ENCODE measurements at places on chromosomes 4 and X. TPM values are rescaled to one million over a fixed set of nuclear protein-coding genes. Genes with fewer than 3 reads are reported as not detected.
A peak's percentile ranks its signal among the peaks of the same experiment; 100 is the strongest.

GRCh38 chr4:18930487-18930886 lies 908.9 kb upstream of the LCORL start:
- no peak for DNase-seq
- no peak overlapping the region for H3K27ac ChIP-seq
- H3K27me3 ChIP-seq: no peaks in the 10 kb centered on the region
- H3K36me3 ChIP-seq: no peaks in the 10 kb centered on the region
- no peaks in the 10 kb centered on the region for H3K4me1 ChIP-seq

DNA sequence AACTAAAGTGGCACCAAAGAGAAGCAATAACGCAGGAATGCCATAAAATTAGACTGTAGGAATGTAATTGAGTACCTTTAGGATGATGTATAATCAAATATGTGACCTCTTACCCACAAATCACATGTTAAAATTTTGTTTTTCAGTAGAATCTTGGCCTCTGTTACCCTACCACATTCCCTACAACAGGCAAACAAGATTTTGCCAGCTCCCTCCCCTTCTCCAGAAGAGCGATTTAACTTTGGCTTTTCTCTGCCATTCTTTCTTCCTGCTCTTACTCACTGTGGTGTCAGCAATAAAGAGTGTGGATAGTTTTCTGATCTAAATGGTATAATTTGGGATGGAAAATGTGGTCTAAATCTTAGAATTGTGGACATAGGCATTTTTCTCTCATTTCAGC lies 57.2 kb downstream of the TRIM2 start:
- H3K27me3 ChIP-seq: no peaks in the 10 kb centered on the region
- no peaks in the 10 kb centered on the region for H3K36me3 ChIP-seq
- H3K27ac ChIP-seq: no peak overlapping the region
- no peak overlapping the region for H3K4me3 ChIP-seq
- H3K4me1 ChIP-seq: no peaks in the 10 kb centered on the region

GRCh38 chr4:100430451-100430850 lies 87.4 kb downstream of the EMCN start:
- H3K27ac ChIP-seq: no peak overlapping the region
- H3K4me1 ChIP-seq: peaks cover 13% of the 10 kb centered on the region
- no peak overlapping the region for H3K4me3 ChIP-seq
- DNase-seq: no peak
- H3K36me3 ChIP-seq: no peaks in the 10 kb centered on the region

The KCTD8 gene
- 0.35 TPM for total RNA-seq

DNA sequence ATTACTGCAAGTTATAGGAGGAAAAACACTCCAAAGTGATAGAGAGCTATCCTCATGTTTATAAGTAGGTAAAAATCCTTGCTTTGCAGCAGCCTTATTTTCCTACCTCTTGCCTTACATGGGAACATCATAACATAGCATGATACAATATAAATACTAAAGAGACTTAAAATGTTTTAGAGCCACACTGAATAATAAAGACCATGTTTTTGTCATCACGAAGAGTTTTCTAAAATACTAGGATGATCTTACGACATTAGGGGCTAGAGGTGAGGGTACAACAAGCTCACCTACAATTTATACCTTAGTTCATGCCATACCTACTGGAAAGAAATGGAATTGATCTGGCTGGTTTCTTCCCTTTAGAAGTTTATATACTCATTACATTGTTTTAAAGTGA lies 184.8 kb downstream of the FBXW7 start:
- no peak overlapping the region for H3K27ac ChIP-seq
- no peak for DNase-seq
- no peaks in the 10 kb centered on the region for H3K27me3 ChIP-seq
- no peak overlapping the region for H3K4me3 ChIP-seq
- H3K36me3 ChIP-seq: no peaks in the 10 kb centered on the region

The SLC6A14 gene
- total RNA-seq: not detected

DNA sequence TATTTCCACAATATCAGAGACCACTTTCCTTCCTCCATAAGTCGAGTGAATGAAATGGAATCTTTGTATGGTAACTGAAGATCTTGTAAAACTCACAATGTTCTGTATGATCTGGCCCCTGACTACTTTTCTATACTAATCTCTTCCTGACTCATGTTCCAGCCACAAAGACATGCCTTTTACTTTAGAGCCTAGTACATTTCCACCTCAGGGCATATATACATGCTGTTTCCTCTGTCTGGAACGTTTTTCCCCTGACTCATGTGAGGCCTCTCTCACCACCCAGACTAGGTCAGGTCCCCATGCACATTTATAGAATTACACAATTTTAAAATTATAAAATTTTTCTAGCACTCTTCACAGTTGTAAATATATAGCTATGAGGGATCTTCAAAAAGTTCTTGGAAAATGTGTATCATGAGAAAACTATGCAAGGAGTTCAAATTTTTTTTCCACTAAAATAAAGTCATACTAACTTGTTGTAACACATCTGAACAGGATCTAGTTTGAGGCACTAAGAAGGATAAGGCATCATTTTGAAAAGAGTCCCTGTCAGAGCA lies 208.8 kb downstream of the SH2D1A start:
- peak; percentile 77 for DNase-seq
- peak overlapping the region; percentile 52 for H3K27ac ChIP-seq
- H3K4me3 ChIP-seq: no peak overlapping the region
- H3K36me3 ChIP-seq: no peaks in the 10 kb centered on the region
- peaks cover 18% of the 10 kb centered on the region for H3K4me1 ChIP-seq
